GM23338 (cell line): ENCODE measurements at places on chromosomes 7 and 10.

GRCh38 chr10:96967847-96968246, 135.7 kb downstream of the LCOR start:
- no peak for DNase-seq

- DNase-seq, result no peak
These were observed 59.4 kb downstream of the MARCHF5 start for GRCh38 chr10:92350411-92350810.

DNA sequence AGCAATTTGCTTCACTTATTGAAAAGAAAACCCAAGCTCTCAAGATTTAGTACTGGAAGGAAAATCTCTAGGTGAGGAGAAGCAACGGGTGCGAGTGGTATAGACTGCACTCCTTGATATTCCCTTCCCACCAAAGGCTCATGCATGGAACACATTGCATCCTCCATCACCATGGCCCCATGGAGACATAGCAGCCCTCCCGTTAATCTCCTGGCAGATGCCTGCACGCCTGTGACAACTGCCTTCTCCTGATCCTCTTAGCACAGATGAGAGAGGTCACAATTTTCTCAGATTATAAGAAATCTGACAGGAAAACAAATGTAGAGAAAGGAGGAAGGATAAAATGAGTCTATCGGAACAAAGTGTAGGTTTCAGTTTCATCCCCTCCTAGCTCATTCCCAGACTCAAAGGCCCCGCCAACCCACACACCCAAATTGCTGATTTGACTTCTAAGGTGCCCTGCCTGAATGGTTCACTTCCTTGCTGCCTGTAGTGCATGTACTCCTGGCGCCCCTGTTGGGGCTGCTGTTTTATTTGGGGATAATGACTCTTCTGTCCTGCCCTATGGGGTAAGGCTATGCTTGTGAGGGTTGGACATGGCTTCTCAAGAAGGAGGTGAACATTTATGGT, 50.0 kb downstream of the PLXNA4 start:
- no peak for DNase-seq

- no peak for DNase-seq
These were observed 447.3 kb upstream of the GHITM start for GRCh38 chr10:83691791-83692596.

- no peak for DNase-seq
These were observed 1.2 kb downstream of the TPST1 start for GRCh38 chr7:66206119-66206933.

- no peak for DNase-seq
These were observed 11.6 kb downstream of the HBP1 start for GRCh38 chr7:107180378-107180777.

DNA sequence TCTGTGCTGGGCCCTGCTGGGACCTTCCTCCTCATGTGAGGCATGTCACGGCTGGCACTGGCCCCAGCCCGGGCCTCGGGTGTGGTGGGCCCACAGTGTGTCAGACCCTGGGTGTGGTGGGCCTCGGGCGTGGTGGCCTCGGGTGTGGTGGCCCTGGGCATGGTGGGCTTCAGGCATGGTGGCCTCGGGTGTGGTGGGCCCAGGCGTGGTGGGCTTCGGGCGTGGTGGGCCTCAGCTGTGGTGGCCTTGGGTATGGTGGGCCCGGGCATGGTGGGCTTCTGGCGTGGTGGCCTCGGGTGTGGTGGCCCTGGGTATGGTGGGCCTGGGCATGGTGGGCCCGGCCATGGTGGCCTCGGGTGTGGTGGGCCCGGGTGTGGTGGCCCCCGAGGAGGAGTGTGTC, 40.4 kb downstream of the NKX6-2 start:
- no peak for DNase-seq

DNA sequence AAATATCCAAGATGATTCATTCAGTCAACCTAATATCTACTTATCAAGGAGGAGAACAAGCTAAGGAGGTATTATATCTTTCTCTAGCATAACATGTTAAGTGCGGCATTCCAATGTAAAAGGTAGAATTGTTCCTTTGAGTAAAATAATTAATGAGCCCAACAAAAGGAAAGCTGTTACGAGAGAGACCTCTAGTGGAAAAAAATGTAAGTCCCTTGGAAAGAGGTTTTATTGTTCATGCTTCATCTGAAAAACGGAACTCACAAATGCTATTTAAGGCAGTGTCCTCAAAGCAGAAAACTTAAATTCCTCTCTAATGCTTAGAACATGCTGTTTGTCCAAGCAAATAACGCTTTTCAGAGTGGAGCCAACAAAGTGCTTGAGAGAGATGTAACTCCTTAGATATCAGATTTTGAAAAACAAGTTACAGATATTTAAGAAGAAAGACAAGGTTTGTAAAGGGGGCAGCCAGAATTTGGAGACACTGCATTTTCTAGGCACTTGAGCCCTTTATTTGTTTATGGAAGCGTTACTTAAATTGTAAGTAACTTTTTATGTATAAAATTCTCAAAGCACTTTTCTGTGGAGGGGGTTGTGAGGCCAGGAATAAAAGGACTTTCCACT, 119.9 kb downstream of the TFEC start:
- peak; percentile 70 for DNase-seq

DNA sequence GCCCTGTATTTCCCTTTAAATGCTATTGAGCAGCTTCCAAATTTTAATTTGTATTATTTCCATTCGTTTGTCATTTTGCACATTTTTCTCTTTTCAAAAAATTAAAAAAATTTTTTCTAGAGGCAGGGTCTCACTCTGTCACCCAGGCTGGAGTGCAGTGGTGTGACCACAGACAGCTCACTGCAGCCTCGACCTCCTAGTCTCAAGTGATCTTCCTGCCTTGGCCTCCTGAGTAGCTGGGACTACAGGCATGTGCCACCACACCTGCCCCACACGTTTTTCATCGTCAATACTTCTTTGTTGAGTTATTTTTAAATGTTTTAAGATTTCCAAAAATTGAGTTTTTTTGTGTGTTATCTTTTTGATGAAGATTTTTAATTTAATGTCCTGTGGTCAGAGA, 4.7 kb downstream of the RPA3 start:
- DNase-seq, result no peak

DNA sequence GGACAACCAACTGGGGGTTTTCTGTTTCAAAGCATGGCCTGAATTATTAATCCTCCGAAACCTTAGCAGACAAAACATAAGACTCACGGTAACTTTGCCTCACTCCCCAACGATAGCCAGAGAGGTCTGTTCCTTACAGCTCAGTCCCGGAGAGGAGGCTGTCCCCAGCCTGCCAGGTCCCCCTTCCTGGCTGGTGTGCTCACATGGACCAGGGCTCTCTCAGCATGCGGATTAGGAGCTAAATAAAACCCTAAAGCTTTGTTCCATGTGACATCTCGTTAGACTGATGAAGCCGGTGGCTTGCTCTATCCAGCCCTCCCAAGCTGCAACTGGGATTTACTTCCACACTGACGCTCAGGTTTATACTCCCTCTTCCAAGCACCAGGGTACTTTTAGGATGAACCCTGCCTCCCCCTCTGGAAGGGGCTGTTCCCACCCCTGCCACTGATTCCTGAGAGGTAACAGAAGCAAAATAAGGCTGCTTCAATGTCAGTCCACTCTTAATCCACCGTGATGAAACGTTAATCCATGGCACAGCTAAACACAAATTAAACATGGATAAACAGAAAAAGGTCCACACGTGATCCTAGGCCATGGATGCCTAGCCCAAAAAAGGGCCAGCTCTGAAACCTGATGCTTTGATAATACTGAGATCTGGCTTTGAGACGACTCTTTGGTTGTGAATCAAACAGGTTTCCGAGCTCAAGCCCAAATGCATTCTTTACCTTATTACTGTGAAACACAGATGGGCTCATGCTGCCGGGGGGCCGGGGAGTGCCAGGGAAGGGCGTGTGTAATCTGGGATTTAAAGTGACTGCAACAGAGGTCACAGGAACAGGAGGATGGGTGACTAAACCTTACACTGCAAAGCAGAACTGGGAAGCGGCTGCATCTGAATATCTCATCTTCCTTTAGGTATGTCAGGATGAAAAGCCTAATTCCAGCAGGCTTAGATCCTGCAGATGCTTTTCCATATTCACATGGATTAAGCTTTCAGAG, 86.2 kb downstream of the ZRANB1 start:
- DNase-seq, result no peak

- no peak for DNase-seq
These were observed 111.3 kb upstream of the ASAH2 start for GRCh38 chr10:50362547-50363125.

GRCh38 chr10:89556600-89556999, 21.2 kb upstream of the SLC16A12 start:
- DNase-seq, result no peak

DNA sequence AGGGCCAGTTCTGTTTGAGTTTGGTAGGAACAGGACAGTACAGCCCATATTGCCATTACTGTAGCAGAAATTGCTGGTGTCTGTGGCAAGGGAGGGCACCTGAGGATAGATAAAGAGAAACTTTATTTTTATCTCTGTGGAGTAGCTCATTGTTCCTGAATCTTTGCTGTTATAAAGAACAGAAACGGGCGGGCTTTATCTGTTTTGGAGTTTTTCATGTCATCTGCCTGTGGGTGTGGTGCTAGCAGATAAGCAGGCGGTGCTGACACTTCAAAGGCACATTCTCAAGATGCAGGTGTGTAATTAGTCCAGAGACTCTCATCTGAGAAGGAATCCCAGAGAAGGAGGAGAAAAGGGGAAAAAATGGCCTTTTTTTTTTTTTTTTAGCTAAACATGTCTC, 11.5 kb downstream of the ZNF273 start:
- no peak for DNase-seq

DNA sequence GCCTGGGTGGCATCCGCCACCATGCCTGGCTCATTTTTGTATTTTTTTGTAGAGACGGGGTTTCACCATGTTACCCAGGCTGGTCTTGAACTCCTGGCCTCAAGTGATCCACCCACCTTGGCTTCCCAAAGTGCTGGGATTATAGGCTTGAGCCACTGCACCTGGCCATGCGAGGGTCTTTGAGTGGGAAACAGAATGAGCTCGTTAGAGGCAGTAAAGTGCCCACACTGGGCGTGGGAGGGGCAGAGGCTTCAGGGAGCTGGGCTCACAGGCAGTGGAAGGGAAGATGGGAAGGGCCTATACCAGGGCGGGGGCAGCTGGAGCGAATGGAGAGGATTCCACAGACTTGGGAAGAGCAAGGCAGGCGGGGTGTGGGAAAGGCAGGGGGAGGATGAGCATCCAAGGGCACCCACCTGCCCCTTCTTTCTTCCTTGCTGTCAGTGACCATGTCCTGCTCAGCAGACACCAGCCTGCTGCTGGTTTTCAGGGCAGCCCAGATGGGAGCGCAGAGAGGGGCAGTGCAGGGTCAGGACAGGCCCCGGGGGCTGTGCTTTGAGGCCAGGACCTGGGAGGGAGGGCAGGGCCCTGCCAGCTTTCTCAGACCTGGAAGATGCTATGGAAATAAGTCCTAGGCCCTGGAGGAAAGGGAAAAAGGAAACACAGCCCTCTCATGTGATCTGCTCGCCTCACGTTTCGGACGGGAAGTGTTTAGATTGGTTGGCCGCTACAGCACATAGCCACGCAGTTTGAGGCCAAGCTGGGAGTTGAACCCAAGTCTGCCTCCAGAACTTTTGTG, 4.2 kb downstream of the FZD9 start:
- peak; percentile 20 for DNase-seq

DNA sequence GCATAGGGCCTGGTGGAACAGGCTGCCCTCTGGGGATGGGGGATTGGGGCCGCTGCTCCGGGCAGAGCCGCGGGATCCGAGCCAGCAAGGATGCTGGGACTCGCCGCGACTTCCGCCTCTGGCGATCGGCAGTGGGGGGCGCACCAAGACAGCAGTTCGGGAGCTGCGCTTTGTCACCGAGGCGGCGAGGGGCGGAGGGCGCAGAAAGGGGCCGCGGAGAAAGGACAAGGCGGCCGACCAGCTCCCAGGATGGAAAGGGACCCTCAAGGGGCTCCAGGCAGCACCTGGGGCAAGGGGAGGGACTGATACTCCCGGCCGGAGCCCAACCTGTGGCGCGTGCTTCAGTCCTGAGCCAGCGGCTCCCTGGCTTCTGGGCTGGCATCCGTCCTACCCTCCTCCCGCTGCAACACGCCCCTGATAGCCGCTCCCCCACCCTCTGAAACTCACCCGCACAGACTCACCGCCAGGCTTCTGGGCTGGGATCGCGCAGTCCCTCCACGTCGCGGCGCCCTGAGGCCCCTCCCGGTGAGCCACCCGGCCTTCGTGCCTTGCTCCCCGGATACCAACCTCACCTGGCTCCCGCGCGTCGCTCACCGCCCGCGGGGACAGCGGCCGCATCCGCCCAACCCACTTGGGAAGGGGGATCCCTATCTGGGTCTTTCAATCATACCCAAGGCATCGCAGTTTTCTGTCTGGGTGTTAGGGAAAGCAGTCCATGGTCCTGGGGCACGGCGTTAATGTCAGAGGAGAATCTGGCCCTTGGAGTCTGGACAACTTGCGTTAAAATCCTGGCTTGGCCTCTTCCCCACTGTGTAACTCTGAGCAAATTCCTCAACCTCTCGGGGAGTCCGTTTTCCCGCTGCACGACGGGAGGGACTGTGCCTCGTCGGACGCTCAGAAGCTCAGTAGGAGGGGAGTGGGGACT, 7.0 kb upstream of the EVX1 start:
- DNase-seq, result peak; percentile 87

- DNase-seq, result no peak
These were observed 558.7 kb downstream of the PTPRN2 start for GRCh38 chr7:158028971-158029370.

DNA sequence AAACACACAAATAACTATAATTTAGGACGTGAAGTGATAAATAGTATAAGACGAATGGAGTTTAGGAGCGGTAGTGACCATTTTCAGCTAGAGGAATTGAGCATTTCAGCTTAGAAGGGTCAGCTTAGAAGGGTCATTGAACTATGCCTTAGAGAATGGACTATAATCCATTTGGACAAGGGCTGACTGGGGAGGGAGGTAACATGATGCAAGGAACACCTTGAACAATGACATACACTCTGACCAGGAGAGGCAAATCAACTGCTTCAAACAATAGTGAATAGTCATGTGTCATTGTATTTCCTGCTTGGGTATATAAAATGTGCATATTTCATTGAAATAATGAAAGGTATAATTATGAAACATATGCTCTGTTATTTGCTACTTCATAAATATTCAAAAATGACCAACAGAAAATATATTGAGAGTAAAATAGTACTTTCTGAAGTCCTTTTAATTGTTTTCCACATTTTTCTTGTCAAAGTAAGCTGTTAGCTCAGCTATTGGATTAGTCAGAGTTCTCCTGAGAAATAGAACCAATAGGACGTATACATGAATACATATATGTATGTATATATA, 40.5 kb upstream of the WASL start:
- no peak for DNase-seq

GRCh38 chr7:94580601-94581000, 71.0 kb downstream of the CASD1 start:
- no peak for DNase-seq

DNA sequence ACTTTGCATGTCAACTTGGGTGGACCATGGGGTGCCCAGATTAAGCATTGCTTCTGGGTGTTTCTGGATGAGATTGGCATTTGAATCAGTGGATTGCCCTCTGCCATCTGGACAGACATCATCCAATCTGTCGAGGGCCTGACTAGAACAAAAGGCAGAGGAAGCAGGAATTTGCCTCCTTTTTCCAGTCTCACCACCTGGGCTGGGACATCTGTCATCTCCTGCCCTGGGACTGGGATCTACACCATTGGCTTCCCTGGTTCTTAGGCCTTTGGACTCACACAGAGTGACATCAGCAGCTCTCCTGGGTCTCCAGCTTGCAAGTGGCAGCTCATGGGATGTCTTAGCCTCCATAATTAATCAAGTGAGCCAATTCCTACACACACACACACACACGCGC, 10.3 kb downstream of the SLC13A4 start:
- DNase-seq, result no peak

GRCh38 chr10:14660831-14661230, 113.9 kb downstream of the FAM107B start:
- DNase-seq, result no peak
